ENCODE measurements at places on chromosomes 16 and 17.

DNA sequence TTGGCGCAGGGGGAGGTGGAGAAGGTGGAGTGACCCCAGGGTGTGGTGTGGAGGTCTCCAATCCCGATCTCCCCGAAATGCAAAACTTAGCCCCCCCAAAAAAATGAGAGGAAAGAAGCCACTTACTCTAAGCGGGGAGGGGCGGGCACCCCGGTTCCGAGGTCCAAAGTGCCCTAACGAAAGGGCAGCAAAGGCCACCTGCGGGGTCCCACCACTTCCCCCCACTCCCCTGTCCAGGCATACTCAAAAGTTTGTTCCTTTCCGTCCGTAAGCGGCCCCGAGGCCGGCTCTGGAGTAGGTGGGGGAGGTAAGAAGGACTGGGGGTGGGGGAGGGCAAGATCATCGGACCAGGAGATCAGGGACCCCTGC, 1.1 kb downstream of the TOX3 start:
- DNase-seq, result no peak

- no peak for DNase-seq
Observed at GRCh38 chr16:14399378-14400284, 230.4 kb downstream of the PARN start.

GRCh38 chr17:67054011-67054591, 9.7 kb downstream of the CACNG1 start:
- no peak for DNase-seq

- no peak for DNase-seq
Observed at GRCh38 chr17:31726980-31727427, 132.0 kb downstream of the COPRS start.

DNA sequence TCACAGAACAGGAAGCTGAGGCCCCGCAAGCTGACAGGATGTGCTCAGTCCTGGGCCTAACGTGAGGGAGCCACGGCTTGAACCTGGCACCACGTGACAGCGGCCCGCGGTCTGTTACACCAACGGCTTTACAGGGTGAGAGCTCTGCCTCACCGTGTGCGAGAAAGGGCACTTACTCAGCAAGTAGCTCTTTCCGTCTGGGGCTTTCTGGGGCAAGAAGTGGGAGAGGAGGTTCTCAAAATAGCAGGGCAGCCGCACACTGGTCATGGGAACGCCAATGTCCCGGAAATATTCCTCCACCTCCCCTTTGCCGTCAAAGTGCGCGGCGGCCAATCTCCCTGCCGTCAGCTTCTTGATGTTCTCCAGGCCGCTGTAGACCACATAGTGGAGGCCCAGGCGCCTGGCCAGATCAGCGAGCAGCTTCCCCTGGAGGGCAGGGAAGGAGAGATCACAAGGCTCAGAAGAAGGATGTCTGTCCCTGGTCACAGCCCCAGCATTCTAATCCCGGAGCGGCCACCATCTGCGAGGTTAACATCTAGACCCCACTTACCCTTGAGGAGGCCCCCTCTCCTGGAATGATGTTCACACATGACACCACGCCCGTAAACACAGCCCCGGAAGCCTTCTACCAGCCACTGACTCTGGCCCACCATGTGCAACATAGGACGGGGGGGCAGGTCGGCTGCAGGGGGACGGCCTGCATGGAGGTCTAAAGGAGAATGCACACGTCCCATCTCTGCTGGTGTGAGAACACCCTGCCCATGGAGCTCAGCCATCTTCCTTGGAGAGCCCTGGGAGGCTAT, 8.2 kb downstream of the NMRAL1 start:
- DNase-seq, result no peak

DNA sequence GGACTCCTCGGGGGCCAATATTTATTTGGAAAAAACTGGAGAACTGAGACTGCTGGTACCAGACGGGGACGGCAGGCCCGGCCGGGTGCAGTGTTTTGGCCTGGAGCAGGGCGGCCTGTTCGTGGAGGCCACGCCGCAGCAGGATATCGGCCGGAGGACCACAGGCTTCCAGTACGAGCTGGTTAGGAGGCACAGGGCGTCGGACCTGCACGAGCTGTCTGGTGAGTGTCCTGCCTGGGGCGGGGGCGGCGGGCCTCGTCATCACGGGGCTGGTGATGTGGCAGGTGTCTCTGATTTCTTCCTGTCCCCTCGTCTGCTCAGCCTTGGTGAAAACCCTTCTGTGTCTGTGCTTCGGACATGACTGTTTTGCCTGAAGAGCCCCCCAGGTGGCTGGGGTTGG, 5.7 kb downstream of the METRNL start:
- no peak for DNase-seq

DNA sequence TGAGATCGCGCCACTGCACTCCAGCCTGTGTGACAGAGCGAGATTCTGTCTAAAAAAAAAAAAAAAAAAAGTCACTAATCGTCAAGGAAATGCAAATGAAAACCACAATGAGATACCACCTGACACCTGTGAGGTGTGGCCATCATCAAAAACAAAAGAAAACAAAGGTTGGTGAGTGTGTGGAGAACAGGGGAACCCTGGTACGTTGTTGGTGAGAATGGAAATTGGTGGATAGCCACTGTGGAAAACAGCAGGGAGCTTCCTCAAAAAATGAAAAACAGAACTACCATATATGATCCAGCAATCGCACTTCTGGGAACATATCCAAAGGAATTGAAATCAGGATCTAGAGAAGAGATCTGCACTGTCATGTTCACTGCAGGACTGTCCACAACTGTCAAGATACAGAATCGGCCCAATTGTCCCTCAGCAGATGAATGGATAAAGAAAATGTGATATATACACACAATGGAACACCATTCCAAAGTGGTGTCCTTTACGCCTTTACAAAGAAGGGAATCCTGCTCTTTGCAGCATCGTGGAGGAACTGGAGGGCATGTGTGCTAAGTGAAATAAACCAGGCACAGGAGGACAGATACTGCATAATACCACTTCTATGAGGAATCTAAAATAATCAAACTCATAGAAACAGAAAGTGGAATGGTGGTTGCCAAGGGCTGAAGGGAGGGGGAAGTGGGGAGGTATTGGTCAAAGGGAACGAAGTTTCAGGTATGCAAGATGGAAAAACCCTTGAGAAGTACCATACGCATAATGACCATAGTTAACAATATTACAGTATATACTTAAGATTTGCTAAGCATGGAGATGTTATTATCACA, 63.5 kb upstream of the PLCG2 start:
- DNase-seq, result no peak

GRCh38 chr16:68244903-68245853, at the start of gene PLA2G15:
TSS of gene PLA2G15 (plus strand) at chr16:68245373. CDS start at chr16:68245427, 54 bp downstream.
- DNase-seq, result peak; percentile 72

DNA sequence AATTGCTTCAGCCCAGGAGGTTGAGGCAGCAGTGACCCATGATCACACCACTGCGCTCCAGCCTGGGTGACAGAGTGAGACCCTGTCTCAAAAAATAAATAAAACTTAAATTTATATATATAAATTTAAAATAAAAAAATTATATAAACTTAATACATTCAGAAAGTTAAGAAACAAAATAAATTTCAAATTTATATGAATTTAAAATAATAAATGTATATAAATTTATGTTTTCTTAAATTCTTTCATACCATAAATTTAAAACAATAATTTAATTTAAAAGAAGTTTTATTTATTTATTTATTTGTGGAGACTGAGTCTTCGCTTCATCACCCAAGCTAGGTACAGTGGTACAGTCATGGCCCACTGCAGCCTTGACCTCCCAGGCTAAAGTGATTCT, 20.2 kb downstream of the LYRM1 start:
- DNase-seq, result no peak

DNA sequence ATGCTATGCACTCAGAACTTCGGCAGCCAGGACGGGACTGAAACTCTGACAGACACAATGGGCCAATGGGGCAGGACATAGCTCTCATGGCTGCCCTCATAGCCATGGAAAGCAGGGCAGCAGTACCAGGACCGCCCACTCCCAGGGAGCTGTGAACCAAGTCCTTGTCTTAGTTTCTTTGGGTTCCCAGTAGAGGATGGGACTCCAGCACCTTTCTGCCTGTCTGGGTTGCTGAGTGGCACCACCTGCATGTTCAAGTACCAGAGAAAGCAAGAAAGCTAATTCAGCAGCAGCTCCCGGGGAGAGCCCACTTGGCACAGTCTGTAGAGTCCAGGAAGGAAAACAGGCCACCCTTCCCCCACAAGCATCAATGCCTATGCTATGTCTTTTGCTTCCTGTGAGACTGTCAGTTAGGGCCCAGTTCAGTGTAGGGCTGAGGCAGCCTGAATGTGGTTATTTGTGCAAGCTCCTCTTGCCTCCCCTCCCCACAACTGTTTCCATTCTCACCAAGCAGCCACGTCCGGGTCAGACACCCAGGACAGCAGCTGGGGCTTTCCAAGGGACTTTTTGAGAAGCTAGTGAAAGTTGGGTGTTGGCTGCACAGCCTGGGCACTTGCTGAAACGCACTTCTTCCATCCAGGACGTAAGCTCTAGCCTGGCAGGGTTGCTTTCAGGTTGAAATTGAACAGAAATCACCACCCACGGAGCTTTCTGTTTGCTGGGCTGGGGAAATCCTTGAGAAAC, 7.8 kb downstream of the SUPT4H1 start:
- DNase-seq, result no peak

DNA sequence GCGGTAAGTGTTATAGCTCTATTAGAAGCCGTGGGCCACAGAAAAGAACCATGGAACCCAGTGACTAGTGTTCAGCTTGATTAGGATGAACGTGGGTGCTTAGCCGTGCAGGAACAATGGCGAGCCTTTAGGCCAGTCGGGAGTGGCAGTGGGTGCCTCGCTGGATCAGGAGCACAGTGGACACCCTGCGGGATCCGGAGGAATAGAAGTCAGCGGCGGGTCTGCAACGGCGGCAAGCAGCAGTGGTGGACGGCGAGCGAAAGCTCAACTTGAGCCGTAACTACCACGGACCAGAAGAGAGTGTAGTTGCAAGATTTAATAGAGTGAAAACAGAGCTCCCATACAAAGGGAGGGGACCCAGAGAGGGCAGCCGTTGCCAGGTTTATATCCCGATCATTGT, 37.3 kb upstream of the CDH15 start:
- DNase-seq, result no peak

DNA sequence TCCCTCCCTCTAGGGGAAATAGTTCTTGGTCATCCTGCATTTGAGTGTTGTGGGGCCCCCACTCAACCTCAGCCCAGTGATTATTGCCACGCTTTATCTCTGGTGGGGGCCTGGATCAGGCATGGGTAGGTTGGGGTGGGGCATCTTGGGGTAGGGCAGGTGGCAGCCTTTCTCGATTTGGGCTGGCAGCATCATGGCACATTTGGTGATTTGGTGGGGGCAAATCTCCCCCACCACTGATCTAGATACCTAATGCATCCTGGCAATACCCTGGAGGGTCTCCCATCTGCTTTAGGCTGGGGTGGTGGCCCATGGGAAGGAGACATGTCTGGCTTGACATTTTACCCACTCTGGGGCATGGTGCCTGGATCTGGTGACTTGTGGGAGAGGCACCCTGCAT, 40.2 kb downstream of the NLRP1 start:
- no peak for DNase-seq

DNA sequence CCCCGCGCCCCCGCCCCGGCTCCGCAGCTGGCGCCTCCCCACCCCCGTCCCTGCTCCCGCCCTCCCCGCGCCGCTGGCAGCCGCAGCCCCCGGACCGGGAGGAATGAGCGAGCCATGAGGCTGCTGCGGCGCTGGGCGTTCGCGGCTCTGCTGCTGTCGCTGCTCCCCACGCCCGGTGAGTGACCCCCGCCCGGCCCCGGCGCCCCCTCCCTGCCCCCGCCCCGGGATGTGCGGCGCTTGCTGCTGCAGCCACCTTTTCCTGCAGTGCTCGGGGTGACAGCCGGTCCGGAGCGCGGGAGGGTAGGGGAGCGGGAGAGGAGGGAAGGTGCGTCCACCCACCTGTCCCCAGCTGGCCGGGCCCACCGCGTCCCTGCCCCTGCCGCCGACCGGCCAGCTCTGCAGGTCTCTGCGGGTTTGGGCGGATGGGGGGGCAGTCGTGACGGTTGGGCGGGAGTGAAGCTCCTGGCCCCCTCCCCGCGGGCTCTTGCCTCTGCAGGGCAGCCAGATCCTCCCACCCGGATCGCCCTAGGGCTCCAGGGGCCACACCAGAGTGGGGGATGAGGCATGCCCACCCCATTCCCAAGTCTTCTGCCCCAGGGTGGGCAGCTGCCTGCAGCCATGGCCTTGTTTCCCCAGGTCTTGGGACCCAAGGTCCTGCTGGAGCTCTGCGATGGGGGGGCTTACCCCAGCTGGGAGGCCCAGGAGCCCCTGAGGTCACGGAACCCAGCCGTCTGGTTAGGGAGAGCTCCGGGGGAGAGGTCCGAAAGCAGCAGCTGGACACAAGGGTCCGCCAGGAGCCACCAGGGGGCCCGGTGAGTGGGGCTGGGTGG, 513 bp downstream of the ADAM11 start:
- no peak for DNase-seq

DNA sequence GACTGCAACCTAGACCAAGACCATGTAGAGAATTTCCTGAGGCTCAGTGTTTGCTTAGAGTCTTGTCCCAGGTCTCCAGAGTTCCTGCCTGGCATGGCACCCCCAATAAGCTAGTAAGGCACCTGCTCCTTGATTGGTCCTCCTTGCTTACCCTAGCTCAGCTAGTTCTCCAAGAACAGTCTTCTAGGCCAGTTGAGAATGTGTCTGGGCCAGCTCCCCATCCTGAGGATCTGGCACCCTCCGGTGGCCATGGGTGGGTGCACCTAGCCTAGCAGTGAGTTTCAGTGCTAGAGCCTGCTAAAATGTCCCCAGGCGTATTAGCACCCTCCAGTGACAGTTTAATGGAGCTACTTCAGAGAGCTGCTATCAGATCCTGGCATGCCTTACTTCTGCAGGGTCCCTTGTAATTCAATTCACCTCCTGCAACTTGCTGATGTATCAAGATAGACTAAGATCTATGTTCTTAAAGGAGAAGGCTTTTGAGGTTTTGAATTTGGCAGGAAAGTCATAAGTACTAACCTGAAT, 44.4 kb upstream of the MED13 start:
- peak; percentile 35 for DNase-seq

- DNase-seq, result no peak
Observed at GRCh38 chr16:89352091-89352681, 134.7 kb downstream of the ZNF778 start.

DNA sequence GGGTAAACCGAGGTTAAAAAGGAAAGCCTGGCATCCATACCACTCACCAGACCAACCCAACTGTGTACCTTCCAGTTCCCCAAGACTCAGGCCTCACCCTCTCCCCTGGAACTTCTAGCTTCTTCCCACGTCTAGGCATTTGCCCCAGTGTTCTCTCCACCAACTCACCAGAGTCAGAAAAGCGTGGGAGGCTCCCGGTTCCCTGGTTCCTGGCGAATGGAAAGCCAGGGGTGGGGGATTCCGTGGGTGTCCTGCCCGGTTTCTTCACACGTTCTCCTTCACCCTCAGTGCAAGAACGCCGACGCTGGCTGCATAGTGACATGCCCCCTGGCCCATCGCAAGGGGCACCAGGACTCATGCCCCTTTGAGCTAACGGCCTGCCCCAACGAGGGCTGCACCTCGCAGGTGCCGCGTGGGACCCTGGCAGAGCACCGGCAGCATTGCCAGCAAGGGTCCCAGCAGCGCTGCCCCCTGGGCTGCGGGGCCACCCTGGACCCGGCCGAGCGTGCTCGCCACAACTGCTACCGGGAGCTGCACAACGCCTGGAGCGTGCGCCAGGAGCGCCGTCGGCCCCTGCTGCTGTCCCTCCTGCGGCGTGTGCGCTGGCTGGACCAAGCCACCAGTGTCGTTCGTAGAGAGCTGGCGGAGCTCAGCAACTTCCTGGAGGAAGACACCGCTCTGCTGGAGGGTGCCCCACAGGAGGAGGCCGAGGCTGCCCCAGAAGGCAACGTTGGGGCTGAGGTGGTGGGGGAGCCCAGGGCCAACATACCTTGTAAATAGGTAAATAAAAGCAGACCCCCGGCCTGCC, 1.7 kb downstream of the RNF151 start:
- DNase-seq, result no peak

- peak; percentile 42 for DNase-seq
Observed at GRCh38 chr16:77171745-77172635, 19.0 kb upstream of the MON1B start.

GRCh38 chr16:53672461-53672860, 31.2 kb downstream of the RPGRIP1L start:
- no peak for DNase-seq
